ENCODE measurements at places on chromosomes 6 and 20.

- DNase-seq, result peak; percentile 24
Measured at GRCh38 chr6:255751-256083, 36.6 kb upstream of the DUSP22 start.

- no peak for DNase-seq
Measured at GRCh38 chr6:35893246-35893645, 27.7 kb downstream of the SRPK1 start.

DNA sequence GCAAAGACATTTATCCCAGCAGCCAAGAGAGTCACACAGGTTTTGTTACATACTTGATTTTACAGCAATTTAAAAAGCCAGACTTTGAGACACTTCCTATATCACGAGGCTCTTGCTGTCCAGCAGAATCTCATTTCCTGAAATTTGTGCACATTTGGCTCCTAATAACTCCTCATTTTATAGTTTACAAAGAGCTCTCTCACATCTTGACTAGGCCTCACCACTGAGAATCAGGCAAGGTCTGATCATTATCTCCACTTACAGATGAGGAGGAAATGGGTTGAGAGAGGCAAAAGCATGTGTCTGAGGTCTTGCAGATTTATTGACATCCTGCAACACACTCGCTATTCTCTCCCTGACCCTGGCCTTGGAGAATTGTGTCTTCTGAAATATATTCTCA is 426.8 kb downstream of the MAFB start:
- DNase-seq, result no peak

DNA sequence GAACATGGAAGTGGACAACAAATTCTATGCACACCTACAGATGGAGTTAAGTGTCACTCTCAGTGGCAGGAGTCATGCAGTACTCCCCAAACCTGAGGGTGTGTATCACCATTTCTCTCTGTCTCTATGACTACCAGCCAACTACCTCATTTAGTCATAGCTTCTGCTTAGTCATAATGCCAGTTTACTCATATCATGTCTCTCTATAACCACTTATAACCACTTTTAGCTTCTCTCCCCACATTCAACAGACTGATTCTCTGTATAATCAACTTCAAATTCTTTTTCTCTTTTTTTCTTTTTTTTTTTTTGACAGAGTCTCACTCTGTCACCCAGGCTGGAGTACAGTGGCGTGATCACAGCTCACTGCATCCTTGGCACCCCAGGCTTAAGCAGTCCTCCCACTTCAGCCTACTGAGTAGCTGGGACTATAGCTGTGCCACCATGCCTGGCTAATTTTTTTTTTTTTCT is 13.8 kb upstream of the GTF3C6 start:
- DNase-seq, result peak; percentile 78

DNA sequence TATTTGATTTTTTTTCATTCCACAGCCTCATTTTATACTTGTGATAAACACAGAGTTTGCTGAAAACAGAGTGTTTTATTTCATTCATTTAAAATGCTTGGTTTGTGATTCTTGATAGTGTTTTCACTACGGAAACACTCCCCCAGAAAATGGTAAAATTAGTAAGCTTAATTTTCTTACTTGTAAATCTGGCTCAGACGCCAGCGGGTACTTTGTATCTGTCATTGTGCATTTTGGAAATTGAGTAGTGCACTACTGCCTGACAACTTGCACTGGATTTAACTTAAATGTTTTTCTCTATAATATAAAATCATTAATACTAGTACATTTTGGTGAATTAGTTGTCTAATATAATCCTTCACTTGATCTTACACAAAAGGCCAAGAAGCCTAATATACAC is 37.0 kb upstream of the HINT3 start:
- no peak for DNase-seq

DNA sequence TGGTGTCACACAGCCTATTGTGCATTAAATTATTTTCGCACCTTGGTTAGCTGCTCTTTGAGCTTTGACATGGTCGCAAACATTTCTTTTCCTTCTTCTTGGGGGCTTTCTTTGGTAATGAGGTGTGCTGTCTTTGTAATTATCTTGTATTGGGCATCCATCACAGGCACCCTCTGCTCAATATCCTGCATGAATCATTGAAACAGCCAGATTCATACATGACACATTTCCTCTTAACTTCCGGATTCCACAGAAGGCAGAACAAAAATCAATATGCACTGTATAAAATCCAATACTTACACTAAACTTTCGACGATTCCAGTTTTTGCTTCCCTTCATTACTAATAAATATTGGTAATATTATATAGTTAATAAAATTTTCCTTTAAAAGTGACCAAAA is 175.6 kb downstream of the SYNE1 start:
- no peak for DNase-seq

DNA sequence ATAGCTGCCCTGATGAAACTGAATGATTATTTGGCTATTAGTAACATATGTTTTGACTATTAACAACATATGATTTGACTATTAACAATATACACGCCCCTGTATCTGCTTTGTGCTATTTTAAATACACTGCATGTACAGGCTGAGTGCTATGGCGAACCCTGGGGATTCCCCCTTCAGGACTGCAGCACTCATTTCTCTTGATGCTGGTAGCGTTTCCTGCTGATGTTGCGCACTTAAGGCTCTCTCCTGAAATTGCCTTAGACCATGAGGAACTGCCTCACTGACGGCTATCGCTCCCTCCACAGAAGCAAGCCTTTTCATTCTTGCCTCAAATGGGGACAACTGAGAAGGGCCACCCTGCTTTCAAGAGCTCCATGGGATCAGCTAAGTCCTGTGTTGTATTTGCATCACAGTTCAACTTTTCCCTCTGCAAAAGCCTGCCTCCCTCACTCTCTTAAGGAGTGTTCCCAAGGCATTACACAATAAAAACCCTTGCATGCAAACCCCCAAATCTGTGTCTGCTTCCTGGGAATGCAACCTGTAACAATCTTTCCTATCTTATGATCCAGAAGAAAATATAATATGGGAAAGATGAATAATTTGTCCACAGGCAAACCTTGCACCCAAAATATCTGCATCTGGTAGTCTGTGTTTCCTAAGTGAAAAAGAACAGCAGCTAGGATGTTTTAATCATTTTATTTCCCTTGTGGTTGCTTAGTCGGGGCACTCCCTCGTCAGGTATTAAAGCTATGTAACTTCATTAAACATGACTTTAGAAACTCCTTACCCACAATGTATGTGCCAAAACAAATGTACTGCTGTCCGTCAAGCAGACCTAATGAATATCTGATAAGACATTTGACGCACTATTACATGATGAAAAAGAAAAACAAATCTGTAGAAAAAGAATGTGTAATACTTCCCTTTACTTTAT is 456.4 kb downstream of the COL12A1 start:
- no peak for DNase-seq

- DNase-seq, result no peak
Measured at GRCh38 chr6:128400875-128401274, 119.5 kb downstream of the PTPRK start.
